Activated CD4-positive, alpha-beta T cell treated with anti-CD3 and anti-CD28 coated beads, Interleukin-2, amount 50 U/mL, for 4 hours (primary cell): ENCODE measurements at places on chromosomes 11 and 22.

DNA sequence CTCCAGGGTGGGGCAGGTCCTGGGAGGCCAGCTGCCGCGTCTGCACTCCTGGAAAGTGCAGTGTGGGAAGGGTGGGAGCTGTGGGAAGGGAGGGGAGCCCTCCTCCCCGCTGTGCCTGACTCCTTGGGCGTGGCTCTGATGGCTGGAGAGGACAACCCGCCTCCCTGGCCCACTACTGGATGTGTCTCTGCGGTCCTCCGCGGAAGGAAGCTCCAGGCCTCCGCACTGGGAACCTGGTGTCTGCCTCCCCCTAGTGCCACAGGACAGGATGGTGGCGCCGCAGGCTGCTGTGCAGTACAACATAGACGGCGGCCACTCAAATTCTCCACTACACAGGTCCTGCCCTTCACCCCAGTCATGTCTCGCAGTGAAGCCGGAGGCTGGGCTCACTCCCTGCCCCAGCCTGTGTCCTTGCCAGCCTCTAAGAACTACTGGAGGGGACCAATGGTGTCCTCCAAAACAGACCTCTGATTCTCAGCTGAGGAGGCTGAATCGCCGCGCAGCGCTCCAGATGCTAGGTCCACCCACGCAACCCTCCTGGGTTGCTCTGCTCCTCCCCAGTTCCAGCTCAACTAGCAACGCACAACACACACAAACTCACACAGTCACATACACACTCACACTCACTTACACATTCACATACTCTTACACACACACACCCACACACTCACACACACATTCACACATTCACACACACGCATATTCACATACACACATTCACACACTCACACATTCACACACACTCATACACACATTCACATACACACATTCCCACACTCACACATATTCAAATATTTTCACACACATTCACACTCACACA lies 12.4 kb upstream of the DSCAML1 start:
- no peak for DNase-seq

DNA sequence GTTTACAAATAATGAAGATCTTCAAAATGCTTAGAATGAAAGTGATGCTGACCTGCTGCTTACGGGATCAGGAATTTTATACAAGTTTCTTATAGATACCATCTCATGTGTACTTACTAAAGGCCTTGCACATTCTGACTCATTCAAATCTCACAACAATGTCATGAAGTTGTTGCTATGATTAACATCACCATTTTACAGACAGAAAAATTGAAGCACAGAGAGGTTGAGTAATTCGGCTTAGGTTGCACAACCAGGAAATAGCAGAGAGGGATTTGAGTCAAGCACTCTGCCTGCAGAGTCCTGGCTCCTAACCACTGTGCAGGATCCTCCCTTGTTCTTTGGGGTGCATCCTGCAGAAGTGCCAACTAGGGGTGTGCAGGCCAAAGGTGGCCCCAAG lies 471.9 kb downstream of the MIAT start:
- no peak for DNase-seq

GRCh38 chr11:21631991-21632390 lies 560.9 kb upstream of the ANO5 start:
- no peak for DNase-seq

GRCh38 chr11:18713646-18714442 lies 12.1 kb downstream of the IGSF22 start:
- DNase-seq: no peak

- DNase-seq: no peak
These were observed 614 bp downstream of the ANO3 start for GRCh38 chr11:26332572-26332915.

DNA sequence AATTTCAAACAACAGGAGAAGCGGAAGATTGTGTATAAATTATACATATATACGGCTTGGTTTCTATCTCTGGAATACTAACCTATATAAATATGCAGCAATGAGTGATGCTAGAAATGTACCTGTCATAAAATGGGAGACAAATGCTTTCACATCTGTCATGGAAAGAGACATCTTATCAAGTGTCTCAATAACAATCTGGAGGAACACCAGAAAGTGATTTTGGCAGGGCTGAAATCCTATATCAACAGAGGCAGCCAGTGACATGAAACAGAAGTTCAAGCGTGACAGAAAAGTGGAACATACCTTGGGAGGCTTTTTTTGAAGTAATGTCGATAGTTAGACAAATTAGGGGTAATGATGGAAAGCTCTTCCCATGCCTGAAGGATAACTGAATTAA lies 834.6 kb downstream of the JRKL start:
- no peak for DNase-seq

DNA sequence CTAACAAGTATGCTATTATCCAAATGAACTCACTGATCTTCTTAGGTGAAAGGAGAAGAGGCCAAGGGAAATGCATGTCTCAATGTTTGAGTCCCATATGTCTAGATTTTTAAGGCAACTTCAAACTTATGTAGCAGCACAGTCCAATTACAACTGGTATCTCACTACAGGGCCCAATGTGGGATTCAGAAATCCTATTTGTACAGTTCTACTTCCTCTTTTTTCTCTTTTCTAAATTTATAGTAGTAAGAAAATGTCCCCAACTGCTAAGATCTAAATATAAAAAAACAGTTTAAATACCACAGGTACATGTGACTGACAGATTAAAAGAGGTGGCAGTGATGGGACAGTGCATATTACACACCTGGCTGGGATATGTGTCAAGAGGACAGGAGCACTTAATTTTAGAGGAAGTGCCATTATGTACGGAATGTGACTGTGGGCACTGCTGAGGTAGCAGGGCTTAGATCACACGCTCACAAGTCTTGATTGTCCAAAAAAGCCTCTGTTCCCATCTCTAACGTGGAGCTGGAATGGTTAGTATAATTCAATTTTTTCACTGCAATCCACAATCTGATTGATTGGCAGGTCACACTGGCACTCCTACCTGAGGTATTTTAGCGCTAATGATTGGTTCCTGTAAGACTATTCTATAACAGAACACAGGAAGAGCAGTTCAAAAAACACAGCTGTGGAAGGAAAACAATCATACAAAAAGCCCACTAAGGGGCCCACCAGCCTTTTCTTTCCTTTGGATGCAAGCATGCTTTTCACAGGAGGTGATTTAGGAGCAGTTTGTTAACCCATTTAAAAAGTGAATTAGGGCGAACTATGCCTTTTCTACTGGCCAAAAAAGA lies 34.6 kb downstream of the APOL5 start:
- DNase-seq: no peak
